ENCODE measurements at places on chromosomes 11 and 22. TPM values are rescaled to one million over a fixed set of nuclear protein-coding genes. Genes with fewer than 3 reads are reported as not detected.

NNMT gene
- polyA plus RNA-seq = 81.7 TPM

OOSP4A gene
- polyA plus RNA-seq = not detected

GRCh38 chr22:35135165-35135564 is 69.2 kb downstream of the ISX start:
- DNase-seq = no peak

DNA sequence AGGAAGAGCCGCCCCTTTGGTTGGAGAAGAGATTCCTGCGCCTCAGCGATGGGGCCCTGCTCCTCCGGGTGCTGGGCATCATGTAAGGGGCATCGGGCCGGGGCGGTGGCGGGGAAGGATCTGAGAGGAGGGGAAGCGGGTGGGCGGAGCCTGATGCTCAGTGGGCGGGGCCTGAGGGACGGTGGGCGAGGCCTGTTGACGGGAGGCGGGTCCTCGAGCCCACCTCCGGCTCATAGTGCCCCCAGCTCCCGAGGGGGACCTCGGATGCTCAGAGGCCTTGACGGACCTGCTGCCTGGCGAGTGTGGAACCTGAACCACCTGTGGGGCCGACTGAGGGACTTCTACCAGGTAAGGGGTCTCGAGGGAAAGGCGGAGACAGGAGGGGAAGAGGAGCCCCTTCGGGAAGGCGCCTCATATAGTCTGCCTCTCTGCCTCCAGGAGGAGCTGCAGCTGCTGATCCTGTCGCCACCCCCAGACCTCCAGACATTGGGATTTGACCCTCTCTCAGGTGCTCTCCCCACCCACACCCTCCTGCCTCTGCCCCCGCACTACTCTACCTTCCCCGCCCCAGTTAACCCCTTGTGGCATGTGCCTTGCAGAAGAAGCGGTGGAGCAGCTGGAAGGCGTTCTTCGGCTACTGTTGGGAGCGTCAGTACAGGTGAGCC is 799 bp downstream of the CCDC88B start:
- DNase-seq = peak; percentile 66

All from pancreas (tissue), 10 donors.